Transverse colon (tissue), 4 donors: ENCODE measurements at places on chromosomes 2 and 18.

DNA sequence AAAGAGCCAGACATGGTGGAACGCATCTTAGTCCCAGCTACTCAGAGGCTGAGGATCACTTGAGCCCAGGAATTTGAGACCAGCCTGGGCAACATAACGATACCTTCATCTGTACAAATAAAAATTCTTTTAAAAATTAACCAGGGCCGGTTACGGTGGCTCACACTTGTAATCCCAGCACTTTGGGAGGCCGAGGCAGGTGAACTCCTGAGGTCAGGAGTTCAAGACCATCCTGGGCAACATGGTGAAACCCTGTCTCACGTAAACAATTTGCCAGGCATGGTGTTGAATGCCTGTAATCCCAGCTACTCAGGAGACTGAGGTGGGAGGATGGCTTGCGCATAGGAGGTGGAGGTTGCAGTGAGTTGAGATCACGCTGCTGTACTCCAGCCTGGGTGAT, 25.8 kb upstream of the KCNG3 start:
- DNase-seq, result no peak

GRCh38 chr2:69943000-69943842, 18.2 kb downstream of the ASPRV1 start:
- DNase-seq, result no peak

- DNase-seq, result peak; percentile 80
These were observed at the start of gene BCL11A for GRCh38 chr2:60553495-60554073. BCL11A (minus strand) TSS chr2:60553654; CDS start chr2:60553270, 384 bp downstream.

GRCh38 chr2:85393836-85394235, 16.3 kb downstream of the CAPG start:
- DNase-seq, result no peak

- no peak for DNase-seq
These were observed 21.8 kb upstream of the DCDC2C start for GRCh38 chr2:3681625-3682024.

DNA sequence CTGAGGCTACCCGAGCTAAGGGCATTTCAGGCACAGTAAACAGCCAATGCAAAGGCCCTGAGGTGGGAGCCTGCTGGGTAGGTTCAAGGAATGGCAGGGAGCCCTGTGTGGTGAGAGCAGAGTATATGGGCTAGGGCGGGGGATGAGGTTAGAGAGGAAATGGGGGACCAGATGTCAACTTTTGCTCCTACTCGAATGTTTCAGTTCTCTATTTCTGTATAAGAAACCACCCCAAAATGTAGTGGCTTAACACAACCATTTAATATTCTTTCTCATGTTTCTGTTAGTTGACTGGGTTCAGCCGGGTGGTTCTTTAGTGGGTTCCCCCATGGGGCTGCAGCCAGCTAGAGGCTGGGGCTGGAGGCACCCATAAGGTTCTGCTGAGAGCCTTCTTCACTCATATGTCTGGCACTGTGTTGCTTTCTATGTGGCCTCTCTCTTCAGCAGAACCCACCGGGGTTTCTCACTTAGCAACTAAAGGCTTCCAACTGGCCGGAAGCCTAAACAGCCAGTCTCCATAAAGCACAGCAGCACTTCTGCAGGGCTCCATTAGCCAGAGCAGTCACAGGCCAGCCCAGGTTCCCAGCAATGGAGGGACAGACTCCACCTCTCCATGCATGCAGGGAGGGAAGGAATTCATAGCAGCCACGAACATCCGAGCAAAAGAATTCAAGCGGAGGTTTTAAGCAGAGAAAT, 5.6 kb upstream of the ATOH8 start:
- DNase-seq, result no peak
